ENCODE measurements at places on chromosomes 4 and X.

- DNase-seq: no peak
Measured at GRCh38 chr4:11549525-11549924, 120.8 kb upstream of the HS3ST1 start.

DNA sequence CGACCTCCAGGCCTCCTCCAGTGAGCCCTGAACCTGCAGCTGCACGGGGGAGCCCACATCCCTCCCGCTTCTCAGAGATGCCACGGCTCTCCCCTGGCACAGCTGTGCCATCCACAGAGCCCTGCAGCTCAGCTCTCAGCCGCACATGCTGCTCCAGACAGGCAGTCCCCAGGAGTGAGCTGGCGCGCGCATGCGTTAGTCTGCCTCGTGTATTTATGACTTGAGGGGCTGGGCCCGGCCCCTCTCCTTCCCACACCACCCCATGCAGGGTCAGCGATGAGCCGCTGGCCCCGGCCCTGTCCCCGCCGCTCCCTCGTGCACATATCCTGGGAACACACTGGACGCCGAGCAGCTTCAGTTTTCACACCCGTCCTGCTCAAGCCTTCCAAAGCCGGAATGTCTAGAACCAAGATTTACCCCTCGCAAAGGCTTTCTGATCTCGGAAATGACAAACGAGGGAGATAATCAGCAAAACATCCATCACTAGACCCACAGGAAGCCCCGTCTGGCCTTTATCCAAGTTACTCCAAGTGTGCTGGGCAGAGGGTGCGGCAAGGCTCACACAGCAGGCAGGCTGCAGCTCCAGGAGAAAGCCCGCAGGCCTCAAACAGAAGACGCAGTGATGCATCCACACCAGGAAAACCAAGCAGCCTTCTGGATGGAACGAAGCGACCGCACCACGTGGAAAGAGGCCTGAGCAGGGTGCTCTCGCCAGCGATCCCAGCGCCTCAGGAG is 24.3 kb downstream of the GAK start:
- no peak for DNase-seq

- no peak for DNase-seq
Measured at GRCh38 chr4:150415213-150415612, 166.7 kb upstream of the MAB21L2 start.

GRCh38 chrX:130024127-130024526 is 41.7 kb downstream of the BCORL1 start:
- DNase-seq: peak; percentile 33

DNA sequence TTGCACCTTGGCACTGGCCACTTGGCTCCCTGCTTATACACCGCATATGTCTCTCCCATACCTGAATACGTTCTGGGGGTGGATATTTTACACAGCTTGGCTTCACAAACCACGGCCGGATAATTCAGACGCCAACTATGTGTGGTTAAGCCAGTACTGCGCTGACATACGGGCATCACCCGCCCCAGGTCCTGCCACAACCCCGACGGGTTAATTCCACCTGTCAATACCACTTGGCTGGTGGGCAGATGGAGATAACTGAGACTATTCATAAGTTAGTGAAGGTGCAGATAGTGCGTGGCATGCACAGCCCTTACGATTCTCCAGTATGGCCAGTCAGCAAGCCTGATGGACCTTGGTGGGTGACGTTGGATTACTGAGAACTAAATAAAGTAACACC is 696.3 kb upstream of the AGA start:
- DNase-seq: no peak

DNA sequence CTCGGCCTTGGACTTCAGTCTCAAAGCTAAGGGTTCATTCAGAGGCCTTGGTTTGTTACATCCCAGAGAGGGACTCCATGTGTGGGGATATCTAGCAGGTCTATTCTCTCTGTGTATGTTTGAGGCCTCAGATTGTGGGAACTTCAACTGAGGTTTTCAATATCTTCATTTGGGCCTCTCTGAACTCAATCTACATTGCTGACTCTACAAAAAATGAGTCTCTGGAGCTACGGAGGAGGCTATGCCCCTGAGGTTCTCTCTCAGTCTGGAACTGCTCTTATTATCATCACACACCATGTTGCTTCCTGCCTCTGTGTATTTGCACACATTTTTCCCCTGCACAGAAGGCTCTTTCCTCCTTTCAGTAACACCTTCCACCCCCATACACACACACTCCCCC is 5.1 kb upstream of the TSR2 start:
- no peak for DNase-seq

- no peak for DNase-seq
Measured at GRCh38 chr4:52915730-52916300, 53.7 kb downstream of the RASL11B start.

DNA sequence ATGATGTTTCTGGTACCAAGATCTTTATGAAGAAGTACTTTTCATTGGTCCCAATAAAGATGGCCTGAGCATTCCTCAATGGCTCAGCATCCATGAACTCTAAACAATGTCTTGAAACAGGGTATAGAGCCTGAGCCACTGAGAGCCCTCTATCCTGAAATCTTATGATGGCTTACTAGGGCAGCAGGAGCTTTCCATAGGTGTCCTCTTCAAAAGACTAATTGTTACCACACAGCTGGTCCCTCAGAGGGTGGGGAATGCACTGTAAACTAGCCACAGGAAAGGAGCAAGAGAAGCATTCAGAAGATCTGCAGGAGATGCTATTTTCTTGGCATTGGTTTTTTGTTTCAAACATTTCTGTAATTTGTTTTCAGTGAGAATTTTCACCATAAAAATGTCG is 5.6 kb upstream of the BANK1 start:
- DNase-seq: no peak

GRCh38 chr4:5165420-5166369 is 114.4 kb downstream of the STK32B start:
- DNase-seq: no peak

GRCh38 chr4:141328560-141329173 is 108.0 kb downstream of the ZNF330 start:
- DNase-seq: no peak

- DNase-seq: no peak
Measured at GRCh38 chrX:46938589-46938988, 26.4 kb downstream of the JADE3 start.

GRCh38 chr4:89243733-89244252 is 63.8 kb downstream of the GPRIN3 start:
- DNase-seq: no peak

- DNase-seq: no peak
Measured at GRCh38 chr4:2340272-2341061, 78.0 kb downstream of the ZFYVE28 start.

GRCh38 chr4:84547211-84547610 is 35.7 kb upstream of the CDS1 start:
- no peak for DNase-seq

GRCh38 chr4:56752985-56753384 is 68.5 kb downstream of the SPINK2 start:
- DNase-seq: no peak

- no peak for DNase-seq
Measured at GRCh38 chr4:52665592-52665991, 6.5 kb upstream of the USP46 start.

DNA sequence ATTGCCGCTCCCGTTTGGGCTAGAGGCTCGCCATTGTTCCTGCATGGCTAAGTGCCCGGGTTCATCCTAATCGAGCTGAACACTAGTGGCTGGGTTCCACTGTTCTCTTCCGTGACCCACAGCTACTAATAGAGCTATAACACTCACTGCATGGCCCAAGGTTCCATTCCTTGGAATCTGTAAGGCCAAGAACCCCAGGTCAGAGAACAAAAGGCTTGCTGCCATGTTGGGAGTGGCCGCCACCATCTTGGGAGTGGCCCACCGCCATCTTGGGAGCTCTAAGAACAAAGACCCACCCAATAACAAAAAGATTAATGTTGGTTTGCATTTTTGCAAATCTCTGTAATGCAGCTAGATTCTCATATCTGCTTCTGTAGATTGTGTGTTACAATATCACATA is 299.0 kb downstream of the DCHS2 start:
- no peak for DNase-seq

DNA sequence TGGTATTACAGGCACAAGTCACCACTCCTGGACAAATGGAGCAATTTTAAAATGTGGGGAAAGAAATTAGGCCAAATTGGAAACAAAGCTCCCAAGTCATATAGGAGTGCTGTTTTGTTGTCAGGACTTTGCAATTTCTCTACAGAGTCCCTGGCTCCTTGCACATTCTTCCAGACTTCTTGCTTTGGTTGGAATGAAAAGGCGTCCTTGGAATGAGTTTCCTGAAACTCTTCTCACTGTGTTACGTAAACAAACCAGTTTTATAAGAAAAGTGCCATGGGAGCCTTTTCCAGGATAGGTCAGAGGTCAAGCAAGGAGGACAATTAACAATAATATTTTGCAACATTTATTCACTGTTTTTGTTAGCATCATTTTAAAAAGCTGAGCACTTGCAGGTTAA is 32.4 kb upstream of the KIT start:
- no peak for DNase-seq

- DNase-seq: no peak
Measured at GRCh38 chr4:92334716-92335350, 31.1 kb downstream of the GRID2 start.

DNA sequence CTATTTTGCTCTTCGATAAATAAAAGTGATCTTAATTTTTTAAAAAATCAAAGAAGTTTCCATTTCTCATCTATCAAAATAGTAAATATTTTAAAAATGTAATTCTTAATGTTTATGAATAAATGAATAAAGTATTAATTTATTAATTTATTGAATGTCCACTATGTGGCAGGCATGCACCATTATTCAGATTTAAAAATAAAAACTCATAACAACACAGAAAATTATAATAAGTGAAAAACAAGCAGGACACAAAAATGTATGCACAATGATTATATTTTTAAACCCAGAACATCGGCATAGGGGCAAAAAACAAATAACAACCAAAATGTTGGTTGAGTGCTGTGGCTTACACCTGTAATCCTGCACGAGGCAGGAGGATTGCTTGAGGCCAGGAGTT is 5.3 kb upstream of the PYURF start:
- DNase-seq: no peak

- DNase-seq: no peak
Measured at GRCh38 chr4:40575846-40576245, 53.8 kb downstream of the RBM47 start.

DNA sequence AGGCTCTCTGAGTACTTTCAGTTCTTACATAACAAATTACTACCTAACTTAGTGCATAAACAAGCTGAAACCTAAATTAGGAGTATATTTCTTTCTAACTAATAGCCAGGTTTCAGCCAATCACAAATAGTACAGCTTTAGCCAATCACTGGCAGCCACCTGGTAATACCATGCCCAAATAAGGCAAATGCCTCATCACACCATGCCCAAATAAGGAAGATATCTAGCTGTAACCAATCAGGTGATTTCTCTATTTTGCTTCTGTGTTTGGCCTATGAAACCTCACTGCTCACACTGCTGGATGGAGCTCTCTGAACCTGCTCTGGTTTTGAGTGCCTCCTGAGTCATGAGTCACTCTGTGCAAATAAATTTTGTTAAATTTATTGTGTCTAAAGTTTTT is 113.5 kb downstream of the DDIT4L start:
- DNase-seq: no peak

- no peak for DNase-seq
Measured at GRCh38 chrX:31338991-31339350, 267.1 kb upstream of the FTHL17 start.

- DNase-seq: no peak
Measured at GRCh38 chrX:108000751-108001150, 18.6 kb upstream of the TEX13B start.

DNA sequence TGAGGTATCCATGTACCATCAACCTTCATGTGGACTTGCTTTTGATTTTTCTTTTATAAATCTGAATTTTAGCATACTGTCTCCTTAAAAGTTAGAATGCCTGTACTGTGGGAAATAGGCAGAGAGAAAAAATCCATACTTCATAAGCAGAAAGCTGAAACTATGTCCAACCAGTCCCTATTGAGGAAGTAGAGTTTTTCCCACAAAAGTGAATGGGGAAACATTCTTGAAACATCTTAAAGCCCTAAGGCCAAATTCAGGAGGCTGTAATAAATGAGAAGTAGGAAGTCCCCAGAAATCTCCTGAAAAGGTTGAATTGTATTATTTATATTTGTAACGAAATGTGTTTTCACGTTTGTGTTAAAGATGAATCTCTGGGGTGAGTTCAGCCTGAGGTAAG is 56.3 kb downstream of the ENOX2 start:
- no peak for DNase-seq

DNA sequence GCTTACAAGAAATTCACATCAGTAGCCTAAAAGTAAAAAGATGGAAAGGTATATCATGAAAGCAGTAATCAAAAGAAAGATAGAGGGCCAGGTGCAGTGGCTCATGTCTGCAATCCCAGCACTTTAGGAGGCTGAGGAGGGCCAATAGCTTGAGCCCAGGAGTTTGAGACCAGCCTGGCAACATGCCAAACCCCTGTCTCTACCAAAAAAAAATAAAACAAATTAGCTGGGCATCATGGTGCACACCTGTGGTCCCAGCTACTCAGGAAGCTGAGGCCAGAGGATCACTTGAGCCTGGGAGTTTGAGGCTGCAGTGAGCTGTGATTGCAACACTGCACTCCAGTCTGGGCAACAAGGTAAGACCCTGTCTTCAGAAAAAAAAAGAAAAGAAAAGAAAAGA is 55.5 kb downstream of the GSPT2 start:
- no peak for DNase-seq

DNA sequence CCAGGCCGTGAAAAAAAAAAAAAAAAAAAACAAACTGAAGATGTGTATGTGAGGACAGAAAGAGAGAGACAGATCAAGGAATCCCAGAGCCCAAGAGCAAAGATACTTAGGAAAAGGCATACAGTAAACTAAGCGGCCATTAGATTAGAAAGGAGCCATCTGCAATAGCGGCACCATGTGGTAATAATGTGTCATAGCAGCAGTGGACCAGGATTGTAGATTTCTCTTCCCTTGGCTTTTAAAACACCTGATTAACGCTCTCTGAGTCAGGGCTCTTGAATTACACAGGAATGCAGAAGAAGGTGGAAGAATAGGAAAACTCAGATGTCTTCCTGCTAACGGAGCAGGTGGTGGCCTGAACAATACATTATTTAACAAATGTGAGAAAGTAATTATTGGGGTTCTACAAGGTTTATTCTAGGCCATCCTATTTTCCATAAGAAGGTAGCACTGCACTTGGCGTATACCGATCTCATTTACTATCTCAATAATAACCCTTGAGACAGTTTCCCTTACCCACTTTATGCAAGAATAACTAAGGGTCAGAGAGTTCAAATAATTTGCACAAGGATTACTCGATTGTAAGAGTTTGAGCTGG is 182.7 kb downstream of the KCNIP4 start:
- no peak for DNase-seq

DNA sequence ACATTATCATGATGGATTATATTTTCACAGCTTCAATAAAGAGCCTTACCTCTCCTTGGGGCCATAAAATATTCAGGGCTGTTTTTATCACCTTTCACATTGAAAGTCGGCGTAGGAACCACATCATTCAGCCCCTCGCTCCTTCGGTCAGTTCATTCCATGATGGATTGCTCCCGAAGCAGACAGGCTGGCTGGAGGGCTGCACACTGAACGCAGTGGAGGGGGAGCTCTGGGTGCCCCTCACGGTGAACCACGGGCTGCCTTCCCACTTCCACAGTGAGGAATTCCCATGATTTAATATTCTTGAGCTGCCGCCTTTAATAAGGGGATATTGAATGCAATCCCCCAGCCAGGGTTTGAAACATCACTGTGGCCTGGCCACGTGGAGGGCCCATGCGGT is 16.0 kb downstream of the PPP2R2C start:
- no peak for DNase-seq

- no peak for DNase-seq
Measured at GRCh38 chrX:37077646-37078433, 69.7 kb downstream of the FAM47C start.

Measured in NCI-H187 (cell line).